Effector CD8-positive, alpha-beta T cell (primary cell): ENCODE measurements at places on chromosomes 2 and 18.

GRCh38 chr18:22115573-22115972 lies 53.8 kb upstream of the GATA6 start:
- DNase-seq = no peak

GRCh38 chr2:195656859-195657633 lies at the start of gene SLC39A10:
TSS of gene SLC39A10 (plus strand) at chr2:195657226. CDS start at chr2:195680043, 22,817 bp downstream.
- peak; percentile 97 for DNase-seq

DNA sequence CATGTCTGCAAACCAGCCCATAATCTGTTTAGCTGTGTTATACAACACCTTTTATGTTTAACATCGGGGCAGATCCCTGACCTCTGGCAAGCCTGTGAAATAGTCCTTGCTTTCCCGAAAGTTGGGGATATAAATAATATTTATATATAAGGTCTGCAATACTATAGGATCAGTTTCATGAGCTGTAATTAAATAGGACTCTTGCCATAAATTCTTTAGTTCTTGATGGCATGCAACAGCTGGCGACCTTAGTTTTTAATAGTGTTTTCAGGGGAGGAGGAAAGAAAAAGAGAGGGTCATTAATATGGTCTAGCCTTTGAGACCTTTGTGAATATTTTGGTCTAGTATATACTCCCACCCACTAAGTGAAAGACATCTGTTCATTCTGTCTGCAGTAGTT lies 166.5 kb downstream of the MTX2 start:
- DNase-seq = no peak

- DNase-seq = no peak
These were observed 46.3 kb downstream of the MTCL1 start for GRCh38 chr18:8751692-8752091.

DNA sequence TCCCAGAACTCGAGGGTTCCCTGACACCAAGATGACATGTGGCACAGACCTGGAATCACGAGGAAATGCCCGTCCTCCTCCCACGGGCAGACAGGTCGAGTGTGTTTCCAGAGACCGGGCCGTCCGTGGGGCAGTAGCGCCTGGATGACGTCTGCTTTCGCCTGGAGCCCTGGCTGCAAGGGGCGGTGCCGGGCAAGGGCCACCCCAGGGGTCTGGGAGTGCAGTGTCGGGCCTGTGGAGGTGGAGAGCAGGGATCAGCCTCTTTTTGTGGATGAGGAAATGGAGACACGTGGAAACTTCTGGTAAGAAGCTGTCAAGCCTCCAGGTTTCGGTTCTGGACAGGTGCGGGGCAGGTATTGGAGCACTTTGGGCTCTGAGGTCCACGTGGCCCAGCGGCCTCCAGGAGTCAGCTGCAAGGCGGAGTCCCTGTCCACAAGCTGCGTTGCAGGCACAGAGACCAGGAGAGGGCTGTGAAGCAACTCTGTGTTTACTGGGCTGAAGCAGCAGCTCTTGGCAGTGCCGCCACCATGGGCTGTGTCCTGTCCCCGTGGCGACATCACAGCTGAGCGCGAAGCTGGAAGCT lies 25.6 kb downstream of the NFATC1 start:
- no peak for DNase-seq

DNA sequence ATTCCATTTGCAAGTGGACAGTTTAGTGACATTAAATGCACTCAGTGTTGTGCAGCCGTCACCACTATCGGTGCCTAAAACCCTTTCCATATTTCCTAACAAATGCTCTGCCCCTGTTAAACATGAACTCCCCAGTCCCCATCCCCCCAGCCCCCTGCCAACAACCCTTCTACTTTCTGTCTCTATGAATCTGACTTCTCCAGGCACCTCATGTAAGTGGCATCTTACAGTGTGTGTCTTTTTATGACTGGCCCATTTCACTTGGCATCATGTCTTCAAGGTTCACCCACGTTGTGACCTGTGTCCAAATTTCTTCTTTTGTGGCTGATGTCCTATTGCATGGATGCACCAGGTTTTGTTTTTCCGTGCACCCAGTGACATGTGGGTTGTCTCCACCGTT lies 140.9 kb upstream of the GPC1 start:
- no peak for DNase-seq

GRCh38 chr2:207491086-207491485 lies 38.7 kb upstream of the CREB1 start:
- DNase-seq = no peak

DNA sequence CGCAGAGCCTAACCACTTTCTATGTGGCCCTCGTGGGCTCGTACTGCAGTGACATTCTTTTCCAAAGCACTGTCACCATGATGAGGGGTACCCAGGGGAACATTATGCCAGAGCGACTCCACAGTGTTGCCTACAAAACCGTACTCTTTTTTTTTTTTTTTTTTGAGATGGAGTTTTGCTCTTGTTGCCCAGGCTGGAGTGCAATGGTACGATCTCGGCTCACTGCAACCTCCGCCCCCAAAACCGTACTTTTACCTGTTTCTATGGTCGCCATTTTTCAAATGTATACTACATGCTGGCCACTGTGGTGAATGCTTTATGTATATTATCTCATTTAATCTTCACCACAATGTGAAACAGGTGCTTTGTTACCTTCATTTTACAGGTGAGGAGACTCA lies 4.3 kb downstream of the PLEK start:
- DNase-seq = no peak

- no peak for DNase-seq
These were observed 29.4 kb upstream of the REEP1 start for GRCh38 chr2:86366651-86367498.

- DNase-seq = peak; percentile 14
These were observed at the start of gene QPCT for GRCh38 chr2:37344453-37345361. TSS of gene QPCT (plus strand) at chr2:37344630. CDS start at chr2:37344732, 102 bp downstream.
